ENCODE measurements at places on chromosomes 11 and 22.

GRCh38 chr22:19214078-19214473 is 35.5 kb upstream of the SLC25A1 start:
- no peak for DNase-seq

DNA sequence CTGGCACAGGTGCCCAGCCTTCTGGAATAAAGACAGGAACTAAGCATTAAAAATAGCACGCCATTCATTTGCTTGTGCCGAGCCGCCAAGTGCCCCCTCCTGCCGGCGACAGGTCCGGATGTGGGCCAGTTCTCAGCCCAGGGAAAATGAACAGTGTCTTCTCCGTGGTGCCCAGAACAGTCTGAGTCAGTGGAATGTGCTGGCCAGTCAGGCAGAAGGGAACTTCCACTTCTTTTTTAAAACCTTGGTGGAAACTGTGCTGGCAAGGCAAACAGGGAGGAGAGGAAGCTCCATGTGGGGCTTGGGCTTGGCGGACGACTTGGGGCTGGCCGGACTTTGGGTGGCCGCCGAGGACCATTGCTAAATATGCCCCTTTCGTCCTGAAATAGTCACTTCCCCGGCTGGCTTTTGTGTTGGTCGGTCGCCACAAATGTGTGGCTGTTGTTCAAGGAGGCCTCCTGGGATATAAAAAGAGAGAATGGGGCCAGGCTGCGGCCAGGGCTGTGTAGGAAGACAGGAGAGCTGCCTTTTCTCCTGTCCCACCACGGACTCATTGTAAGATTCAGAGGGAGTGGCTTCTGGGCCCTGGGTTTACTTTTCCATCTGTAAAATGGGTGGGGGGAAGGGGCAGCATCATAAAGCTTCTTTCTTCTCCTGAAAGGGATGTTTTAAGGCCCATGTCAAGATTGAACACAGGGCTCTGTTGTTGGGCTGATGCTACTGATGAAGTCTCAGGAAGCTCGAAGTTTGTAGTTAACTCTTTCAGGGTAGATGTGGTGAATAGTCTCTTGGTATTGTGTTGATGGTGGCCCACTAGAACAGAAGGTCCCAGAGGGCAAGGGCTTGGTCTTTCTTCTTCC is 101.0 kb downstream of the PTPRJ start:
- DNase-seq: no peak

DNA sequence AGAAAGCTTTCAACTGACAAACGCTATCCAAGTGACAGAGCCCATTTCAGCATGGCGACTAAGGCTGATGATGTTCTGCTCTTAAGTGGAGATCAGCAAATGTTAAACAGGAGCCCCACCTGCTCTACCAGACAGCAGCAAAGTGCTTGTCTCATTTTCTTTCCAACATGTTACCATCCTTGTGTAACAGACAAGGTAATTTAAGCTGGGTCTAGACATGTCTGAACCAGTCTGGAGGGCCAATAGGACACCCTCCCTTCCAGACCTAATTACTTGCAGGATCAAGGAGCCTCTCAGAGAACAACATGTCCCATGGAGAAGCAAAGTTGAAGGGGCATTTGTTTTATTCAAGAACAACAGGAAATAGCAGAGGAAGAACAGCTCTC is 3.9 kb upstream of the LMO2 start:
- no peak for DNase-seq

GRCh38 chr11:128877726-128878125 is 10.6 kb upstream of the KCNJ1 start:
- DNase-seq: no peak

- no peak for DNase-seq
Observed at GRCh38 chr22:19048531-19048930, 73.7 kb downstream of the DGCR2 start.

- no peak for DNase-seq
Observed at GRCh38 chr11:10453261-10453660, 1.8 kb upstream of the AMPD3 start.

GRCh38 chr11:92347454-92347853 is 122.8 kb downstream of the FAT3 start:
- no peak for DNase-seq

DNA sequence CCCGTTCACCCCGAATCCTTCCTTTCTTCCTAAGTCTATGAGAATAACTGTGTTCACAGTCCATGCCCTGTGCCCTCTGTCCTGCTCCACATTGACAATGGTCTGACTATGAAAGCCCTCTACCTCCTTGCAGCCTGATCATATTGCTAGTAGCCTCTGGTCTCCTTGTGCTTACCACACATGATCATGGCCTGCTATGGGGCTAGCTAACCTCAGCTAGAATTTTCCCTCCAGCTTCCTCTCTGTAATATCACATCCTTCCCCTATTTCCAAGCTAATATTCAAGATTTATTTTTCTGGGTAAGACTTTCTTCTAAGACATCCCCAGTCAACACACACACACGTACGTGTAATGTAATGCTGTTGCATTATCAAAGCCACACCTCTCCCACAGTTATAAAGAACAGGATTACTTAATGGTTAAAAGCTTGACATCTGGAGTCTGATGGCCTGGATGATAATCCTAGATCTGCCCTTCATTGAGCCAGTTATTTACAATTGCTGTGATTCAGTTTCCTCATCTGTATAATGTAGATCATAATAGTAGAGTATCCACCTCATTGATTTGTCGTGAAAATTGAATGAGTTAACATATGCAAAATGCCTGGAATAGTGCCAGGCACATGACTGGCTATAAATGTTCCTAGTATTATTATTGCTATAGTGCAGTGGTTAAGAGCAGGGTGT is 214.4 kb upstream of the BLID start:
- DNase-seq: no peak

- DNase-seq: no peak
Observed at GRCh38 chr11:69439651-69440464, 41.6 kb upstream of the LINC01488 start.

- no peak for DNase-seq
Observed at GRCh38 chr11:10139143-10139542, 154.9 kb downstream of the SBF2 start.

DNA sequence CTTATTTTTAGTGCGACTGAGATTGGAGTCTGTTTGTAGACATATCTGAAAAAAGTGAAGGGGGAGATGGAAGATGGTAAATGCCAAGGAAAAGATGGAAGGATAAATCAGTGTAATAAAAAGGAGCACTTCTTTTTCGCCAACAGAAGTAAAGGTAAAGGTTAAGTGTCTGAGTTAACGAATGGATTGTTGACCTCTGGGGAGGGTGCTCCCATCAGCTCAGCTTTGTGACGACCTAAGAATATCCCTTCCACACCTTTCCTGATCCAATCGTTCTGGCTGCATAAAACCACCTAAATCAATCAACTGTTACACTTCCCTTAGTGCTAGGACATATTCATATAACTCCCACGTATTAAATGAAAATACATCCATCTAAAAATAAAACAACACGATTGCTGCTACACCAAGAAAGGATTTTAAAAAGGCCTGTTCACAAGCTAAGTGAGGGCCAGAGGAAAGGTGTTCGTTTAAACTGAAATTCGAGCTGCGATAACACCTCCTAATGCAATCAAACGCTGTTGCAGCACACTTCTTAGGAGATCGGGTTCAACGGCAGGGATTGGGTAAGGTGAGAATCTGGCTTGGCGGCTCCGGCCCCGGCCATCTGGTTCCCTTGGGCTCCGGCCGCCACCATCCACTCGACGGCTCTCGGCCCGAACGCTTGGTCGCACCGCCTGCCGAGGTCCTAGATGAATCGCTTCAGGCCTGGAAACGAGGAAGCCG is 658 bp downstream of the C11orf71 start:
- DNase-seq: no peak

DNA sequence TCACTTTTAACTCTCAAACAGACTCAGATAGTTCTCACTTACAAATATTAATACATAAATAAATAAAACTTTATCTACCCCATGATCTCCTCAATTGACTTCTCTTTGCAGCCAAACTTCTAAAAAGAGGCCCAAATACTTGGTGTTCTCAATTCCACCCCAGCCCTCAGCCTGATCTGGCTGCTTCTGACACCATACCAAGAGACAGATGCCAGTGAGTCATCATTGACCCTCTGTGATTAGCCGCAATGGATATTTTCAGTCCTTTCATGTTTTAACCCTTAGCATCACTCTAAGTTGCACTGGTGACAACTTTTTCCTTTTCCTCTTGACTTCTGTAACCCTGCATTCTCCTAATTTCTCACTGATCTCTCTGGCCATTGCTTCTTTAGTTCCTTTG is 184.1 kb upstream of the ARHGAP20 start:
- DNase-seq: no peak

DNA sequence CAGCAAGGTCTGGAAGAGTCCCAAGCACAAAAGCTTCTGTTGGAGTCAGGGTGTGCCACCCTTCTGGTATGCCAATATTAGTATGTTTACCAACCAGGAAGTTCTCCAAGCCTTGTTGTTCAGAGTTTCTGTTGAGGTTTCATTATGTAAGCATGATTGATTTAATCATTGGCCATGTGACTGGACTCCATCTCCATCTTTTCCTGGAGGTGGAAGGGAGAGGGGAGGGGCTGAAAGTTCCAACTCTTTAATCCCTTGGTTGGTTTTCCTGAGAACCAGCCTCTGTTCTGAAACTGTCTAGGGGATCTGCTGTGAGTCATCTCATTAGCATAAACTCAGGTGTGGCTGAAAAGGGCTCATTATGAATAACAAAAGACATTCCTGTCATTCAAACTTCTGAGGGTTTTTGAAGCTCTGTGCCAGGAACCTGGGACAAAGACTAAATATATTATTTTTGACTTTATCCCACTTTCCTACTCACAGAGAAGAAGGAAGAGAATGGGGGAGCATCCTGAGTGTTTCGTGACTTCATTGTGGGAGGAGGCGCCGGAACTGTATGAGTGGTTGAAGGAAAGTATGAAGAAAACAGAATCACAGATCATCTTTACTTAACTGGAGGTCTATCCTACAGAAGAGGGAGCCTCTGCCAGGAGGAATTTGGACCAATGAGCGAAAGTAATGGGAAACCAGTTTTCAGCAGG is 138.2 kb downstream of the NECTIN1 start:
- no peak for DNase-seq

DNA sequence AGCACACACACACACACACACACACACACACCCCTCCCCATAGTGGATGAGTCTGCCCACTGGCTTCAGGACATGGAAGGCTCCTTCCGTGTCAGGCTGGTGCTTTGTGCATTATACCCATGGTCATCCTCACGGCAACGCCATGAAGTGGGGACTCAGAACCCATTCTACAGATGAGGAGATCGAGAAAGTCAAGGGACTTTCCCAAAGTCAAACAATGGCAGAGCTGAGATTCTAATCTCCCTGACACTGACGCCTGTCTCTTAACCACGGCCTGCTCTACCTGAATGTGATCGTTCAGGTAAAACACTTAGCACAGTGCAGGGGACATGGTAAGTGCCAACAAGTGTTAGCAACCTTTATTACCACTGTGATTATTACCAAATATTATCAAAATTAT is 4.3 kb upstream of the MN1 start:
- DNase-seq: no peak

GRCh38 chr11:28773606-28774005 is 665.4 kb downstream of the METTL15 start:
- DNase-seq: no peak

DNA sequence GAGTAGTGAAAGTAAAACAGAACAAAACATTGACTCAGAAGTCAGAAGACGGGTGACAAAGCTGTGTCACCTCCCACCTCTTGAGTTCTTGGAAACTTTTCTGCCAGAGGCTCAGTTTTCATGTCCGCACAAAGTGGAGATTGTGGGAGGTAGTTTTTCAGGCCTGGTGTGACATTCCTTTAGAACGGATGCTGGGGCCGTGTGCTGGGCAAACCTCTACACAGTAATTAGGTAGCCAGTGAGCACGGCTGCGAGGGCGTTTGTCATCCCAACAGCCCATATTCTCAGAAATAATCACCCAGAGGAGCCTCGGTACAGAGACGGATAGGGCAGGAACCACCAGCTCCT is 1054.4 kb downstream of the TBC1D22A start:
- DNase-seq: no peak
